HepG2 (cell line): ENCODE measurements at places on chromosomes 7 and 10.
A peak's percentile ranks its signal among the peaks of the same experiment; 100 is the strongest.

GRCh38 chr10:79219322-79219957 lies 127.8 kb upstream of the PPIF start:
- no peak for DNase-seq

DNA sequence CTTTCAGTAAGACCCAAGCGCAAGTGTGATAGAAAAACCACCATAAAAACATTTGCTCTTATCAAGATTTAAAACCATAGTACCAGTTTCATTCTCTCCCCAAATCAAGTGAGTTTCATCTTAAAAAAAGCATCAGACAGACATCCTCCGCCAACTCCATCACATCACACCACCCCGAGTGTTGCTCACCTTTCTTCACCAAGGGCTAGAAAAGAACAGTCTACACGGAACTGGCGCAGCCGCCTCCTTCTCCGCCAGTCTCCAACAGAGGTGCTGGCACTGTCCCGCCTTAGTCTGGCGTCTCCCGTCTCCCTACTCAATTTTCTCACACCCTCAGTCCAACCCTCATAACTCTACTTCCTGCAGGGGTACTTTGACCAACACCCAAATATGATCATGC lies 46.9 kb upstream of the WIPI2 start:
- no peak for DNase-seq

DNA sequence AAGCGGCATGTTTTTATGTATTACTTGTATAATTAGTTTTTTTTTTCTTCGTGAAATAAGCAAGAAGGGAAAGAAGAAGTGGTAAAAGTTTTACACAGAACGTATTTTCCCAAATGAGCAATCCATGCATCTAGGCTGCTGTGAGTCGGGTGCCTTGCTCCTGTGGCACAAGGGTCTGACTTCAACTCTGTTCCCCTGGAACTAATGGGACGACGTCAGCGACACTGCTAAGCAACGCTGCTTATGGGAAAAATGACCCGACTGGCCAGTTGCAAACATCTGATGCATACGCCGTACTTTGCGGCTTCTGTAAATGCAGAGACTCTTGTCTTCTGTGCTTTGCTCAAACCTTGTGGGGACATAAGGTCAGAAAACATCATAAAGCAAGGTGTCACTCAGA lies 66.3 kb downstream of the MPP7 start:
- DNase-seq: no peak

- DNase-seq: no peak
Observed at GRCh38 chr10:70584366-70584765, 18.2 kb downstream of the PRF1 start.

DNA sequence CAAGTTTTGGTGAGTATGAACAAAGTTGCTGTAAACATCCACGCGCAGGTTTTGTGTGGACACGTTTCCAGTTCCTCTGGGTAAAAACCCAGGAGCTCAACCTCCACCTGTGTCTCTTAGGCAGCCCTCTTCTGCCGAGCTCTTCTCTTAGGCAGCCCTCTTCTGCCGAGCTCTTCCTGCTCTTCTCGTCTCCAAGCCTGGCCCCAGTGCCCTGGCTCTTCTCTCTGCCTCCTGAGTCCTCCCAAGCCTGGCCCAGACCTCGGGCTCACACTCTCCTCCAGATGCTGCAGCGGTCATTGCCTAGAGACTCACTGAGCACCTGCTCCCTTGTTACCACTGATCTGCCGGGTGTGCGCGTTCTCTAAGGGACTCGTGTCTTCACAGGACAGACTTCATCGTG lies 38.7 kb upstream of the BNIP3 start:
- DNase-seq: no peak

DNA sequence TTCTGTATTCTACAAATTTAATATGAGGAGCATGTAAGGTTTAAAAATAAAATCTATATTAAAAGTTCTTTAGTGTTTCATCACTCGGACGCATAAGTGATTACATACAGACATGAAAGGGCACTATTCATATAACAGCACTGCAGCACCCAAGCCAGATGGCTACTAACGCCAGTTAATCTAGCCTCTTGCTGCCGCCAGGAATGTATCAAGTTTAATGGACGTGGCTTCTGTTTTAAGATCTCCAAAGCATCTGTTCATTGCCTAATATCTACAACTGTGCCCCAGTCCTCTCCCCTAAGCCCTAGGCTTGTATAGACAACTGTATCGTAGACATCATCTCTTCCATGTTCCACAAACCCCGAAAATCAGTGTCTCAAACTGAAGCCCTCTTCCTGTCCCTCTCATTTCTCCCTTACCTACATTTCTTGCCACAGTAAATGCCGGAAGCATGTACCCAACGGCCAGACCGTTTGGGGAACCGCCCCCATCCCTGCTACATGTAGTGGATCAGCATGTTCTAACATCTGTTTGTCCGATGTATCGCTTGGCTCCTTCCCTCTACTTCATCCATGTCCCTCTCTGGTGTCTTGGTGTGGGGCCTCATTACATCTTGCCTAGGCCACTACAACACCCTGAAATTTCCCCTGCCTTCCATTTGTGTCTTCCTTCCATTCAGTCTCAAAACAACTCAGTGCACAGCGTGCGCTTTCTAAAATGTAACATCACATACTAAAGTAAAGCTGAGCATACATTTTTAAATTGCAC lies 147.5 kb upstream of the RSU1 start:
- no peak for DNase-seq

DNA sequence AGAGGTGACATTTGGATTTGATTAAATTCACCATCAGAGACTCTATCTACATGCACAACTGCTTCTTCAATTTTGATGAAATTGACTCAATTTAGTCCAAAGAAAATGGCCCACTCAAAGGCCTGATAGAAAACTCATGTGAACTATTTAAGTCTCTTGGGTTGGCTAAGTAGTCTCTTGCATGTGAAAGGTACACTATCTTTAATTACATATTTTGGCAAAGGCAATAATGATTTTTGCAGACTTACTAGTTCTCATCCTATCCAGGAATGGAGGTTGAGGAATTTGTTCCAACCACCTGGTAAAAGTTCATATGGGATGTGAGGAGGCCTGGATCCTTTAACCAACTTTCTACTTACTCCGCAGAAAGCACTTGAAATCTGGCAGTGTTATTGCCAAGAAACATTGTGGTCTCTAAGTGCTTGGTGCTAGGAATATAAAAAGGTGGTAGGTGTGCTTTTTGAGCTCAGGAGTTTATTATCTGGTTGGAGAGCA lies 618.6 kb upstream of the MKI67 start:
- DNase-seq: no peak

- no peak for DNase-seq
Observed at GRCh38 chr10:47379445-47379785, 4.7 kb downstream of the ZNF488 start.

GRCh38 chr7:81957517-81957916 lies 187.7 kb upstream of the HGF start:
- DNase-seq: no peak

DNA sequence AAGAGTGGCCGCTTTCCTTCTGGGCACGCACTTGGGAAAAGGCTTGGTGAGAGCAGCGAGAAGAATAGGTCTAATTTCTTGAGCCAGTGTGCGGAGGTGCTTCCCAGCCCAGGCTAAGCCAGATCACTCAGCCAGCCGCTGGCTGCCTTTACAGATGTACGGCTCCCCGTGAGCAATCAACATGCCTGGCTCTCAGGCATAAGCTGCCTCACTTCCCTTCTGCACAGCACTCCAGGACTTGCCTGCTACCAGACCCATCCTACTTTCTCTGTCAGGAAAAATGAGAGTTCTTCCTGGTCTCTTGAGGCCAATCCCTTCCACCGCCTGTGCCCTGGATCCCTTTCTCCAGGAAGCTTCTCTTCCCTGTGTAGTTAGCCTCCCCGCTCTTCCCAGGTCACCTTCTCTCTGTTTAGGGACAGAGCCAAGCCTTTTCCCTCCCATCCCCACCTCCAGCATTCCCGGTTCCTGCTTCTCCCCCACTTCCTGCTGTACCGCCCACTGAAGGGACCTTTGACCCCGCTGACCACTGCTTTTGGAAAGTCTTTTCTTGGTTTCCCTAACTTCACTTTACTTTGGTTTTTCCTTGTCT lies 1.1 kb upstream of the ACTR3C start:
- peak; percentile 27 for DNase-seq

DNA sequence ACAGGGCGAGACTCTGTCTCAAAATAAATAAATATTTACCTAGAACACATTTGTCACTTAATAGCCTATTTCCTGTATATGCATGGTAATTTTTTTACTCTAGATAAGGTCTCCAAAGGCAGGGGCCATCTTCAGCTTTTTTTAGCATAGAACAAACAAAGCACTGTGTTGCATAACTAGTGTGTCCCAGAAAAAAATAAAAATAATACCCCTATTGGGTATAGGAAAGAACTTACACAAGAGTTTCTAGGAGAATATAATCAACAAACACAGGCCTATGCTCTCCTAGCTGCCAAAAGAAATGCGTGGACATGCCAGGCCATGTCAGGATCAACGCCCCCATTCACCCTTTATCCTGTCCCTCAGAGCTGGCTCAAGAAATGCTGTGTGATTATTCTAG lies 103.6 kb downstream of the PARD3 start:
- DNase-seq: peak; percentile 39

DNA sequence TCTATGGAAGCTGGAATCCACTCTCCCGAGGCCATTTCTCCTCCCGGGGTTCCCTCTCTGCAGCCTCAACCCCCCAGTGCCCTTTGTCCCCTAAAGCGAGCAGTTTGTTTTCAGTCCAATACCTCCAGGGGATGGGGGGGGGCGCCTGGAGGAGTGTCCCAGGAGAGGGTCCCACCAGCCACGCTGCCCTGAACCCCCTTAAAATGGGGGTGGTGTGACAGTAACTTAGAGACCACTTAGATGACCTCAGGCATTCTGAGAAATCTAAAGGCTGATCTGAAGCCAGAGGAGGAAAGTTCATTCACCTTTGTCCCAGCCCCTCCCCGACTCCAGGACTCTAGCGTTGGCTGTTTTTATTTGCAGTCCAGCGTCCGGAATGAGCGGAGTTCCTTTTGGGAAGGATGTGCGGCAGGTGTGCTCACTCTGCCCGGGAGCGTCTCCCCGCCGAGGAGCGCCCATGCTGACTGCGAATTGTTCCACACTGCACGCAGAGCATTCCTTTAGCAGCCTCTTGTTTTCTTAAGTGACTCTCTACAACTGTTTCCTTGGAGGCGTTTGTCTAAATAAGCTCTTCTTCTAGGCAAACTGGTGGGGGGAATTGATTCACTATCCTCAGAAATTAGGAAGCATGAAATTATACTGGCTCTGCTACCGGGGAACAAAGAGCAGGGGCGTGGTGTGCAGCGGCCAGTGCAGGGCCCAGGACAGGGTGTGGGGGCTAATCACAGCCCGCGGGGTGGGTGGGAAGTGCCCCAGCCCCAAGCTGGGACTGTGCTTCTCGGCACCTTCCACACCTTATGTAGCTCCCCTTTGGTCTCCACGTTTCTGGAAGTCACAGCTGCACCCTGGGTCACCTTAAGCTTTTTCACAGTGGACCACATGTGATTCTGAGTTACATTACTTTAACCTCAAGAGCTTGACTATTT lies 46.3 kb downstream of the SYPL1 start:
- DNase-seq: peak; percentile 33

- DNase-seq: no peak
Observed at GRCh38 chr7:41459183-41459582, 243.7 kb downstream of the INHBA start.

DNA sequence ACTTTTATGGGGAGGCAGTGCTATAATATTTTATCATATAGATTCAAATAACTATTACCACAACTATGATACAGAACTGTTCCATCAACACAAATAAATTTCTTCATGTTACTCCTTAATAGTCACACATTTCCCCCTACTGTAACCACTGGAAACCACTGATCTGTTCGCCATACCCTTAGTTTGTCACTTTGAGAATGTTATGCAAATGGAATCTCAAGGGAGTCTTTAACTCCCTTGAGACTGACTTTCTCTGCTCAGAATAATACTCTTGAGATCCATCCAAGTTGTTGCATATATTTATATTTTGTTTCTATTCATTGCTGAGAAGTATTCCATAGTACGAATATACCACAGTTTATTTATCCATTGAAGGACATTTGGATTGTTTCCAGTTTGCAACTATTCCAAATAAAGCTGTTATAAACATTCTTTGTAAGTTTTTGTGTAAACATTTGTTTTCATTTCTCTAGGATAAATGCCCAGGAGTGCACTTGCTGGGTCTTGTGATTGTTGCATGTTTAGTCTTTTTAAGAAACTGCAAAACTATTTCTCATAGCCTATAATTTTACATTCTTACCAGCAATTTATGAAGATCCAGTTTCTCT lies 19.7 kb upstream of the PON2 start:
- no peak for DNase-seq

DNA sequence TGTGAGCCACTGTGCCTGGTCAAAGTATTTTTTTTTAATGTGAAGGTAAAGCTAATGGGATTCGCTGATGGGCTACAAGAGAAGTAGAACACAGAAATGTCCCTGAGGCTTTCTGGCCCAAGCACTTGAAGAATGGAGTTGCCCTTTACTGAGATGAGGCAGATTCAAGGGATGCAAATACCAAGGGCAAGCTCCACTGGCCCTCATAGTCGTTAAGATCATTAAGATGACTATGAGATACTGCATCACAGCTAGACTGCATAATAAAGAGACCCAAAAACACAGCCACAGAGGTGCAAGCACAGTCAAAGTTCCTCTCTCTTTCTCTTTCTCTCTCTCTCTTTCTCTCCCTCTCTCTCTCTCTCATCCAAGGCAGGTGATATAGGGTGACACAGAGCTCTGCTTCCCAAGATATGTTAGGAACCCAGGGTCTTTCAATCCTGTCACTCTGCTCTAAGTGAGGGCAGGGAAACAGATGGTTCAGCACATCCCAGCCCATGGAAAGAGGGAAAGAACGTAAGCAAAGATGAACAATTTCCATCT lies 117.4 kb downstream of the SFMBT2 start:
- DNase-seq: no peak

GRCh38 chr7:19709249-19709578 lies 377 bp upstream of the POLR1F start:
- DNase-seq: no peak

- DNase-seq: no peak
Observed at GRCh38 chr10:113552701-113553100, at the start of gene HABP2. TSS of gene HABP2 (plus strand) at chr10:113553053. CDS start at chr10:113553122, 69 bp downstream.

GRCh38 chr10:1499359-1499957 lies 237.9 kb downstream of the ADARB2 start:
- DNase-seq: no peak

GRCh38 chr7:48083114-48083830 lies 5.8 kb upstream of the UPP1 start:
- DNase-seq: no peak

GRCh38 chr7:107122486-107122911 lies 46.3 kb upstream of the HBP1 start:
- DNase-seq: no peak

- peak; percentile 6 for DNase-seq
Observed at GRCh38 chr10:4807761-4808507, 18.1 kb upstream of the AKR1E2 start.

DNA sequence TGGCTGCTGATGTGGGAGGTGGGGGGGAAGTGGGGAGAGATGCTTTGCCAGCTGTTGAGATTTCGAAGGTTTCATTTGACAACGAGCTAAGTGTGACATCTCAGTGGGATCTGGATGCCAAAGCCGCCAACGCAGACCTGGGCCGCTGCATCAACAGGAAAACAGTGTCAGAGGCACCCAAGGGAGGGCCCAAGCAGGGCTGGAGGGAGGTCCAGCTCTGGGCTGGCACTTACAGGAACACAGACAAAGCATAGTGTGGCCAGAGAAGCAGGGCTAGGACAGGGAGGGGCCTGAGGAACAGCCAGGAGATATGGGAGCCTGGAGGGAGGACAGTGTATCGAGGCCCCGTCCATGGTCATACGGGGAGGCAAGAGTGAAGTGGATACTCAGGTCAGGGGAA lies 73.1 kb downstream of the GTF2IRD1 start:
- DNase-seq: no peak

GRCh38 chr7:157019718-157020451 lies 9.4 kb upstream of the MNX1 start:
- no peak for DNase-seq

- DNase-seq: peak; percentile 71
Observed at GRCh38 chr7:25249772-25250171, 21.5 kb upstream of the NPVF start.
